Activated CD4-positive, alpha-beta T cell treated with anti-CD3 and anti-CD28 coated beads for 4 hours (primary cell): ENCODE measurements at places on chromosomes 1 and 21.
A peak's percentile ranks its signal among the peaks of the same experiment; 100 is the strongest.

- no peak for DNase-seq
Measured at GRCh38 chr1:103761896-103762295, 12.2 kb downstream of the AMY1C start.

- DNase-seq = no peak
Measured at GRCh38 chr1:215118081-215118480, 35.5 kb downstream of the KCNK2 start.

DNA sequence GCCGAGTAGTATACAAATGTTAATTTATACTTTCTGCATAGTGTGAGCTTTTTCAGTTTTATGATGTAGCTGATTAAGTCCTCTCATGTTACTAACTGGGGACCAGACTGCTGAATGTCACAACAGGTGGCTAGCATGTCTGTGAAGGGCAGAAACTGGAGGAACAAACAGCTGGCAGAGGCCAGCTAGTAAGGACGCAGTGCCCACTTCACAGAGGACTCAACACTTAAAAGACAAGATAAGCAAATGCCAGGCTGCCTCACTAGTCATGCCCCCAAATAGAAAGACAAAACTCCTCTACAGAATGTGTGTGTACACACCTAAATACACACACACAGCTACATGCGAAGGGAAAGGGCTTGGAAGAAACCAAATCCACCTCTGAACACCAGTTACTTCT, 73.8 kb upstream of the ZNF678 start:
- DNase-seq = no peak

- DNase-seq = no peak
Measured at GRCh38 chr1:159469921-159470533, 30.5 kb downstream of the OR10J1 start.

- peak; percentile 4 for DNase-seq
Measured at GRCh38 chr1:227318016-227318852, at the start of gene CDC42BPA. Gene CDC42BPA, minus strand, starts transcription at chr1:227318492. Its CDS starts 1,310 bp downstream, at chr1:227317182.

DNA sequence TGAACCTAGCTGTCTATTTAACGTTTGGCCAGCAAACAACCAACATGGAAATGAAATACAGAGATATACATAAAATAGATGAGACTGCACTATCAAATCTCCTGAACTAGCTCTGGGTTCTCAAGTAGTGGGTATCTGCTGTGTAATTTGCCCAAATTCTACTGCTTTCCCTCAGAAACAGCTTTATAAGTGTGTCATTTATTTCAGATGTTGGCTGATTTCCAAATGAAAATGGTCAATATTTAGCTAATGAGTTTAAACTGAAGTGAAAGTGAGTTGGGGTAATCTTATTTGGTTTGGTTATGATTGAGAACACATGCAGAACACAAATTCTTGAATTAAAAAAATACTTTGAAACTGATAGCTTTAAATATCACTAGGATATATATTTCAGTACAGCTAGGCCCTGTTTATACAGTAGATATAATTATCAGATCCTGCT, 601.7 kb upstream of the CXADR start:
- no peak for DNase-seq

DNA sequence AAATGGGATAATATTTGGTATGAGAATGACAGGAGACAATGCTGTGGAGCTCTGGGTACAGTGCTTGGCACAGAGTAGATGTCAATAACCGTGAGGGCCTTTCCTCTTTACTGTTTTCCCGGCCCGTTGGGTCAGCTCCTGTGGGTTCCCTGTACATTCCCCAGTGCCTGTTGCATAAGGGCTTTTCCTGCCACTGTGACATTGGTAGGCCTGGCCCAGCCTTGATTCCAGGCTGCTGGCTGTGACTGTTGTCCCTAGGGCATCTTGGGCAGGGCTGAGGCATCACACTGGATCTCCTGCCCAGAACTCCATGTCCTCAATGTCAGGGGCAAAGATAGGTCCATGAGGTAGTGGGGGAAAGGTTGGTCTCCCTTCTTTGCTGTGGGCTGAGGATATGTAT, 25.8 kb upstream of the MYCL start:
- no peak for DNase-seq

DNA sequence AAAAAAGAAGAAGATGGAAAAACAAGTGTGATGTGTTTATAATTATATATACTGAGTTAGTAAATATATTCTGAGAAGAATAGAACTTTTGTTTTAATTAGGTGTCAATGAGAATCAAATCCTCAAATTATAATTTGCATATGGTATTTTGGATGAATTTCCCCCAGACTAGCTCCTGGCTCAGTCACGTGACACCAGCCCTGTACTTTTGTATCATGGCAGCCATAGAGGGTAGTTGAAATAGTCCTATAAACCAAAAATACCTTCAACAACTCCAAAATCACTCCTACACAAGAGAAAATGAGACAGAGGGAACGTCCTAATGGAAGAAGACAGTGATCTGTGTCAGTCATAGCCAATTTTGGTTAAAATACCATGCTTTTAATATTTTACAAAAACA, 9.0 kb upstream of the S1PR1 start:
- no peak for DNase-seq

DNA sequence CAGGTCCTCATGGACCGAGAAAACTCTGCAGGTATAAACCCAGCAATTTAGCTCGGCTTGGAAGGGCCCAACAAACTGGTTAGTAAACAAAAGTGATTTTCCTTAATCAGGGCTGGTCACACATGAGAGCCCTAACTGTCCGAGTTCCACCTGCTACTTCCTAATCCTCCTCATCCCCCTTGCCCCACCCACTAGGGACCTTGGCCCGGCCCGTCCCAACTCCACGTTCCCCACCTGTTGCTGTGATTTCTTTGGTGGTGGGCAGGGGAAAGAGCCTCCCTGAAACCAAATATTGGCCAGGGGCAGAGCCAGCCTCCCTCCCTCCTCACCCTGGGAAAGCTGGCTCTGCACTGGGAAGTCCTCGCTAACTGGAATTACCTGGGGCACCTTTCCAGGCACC, 304.2 kb upstream of the PROX1 start:
- DNase-seq = no peak

DNA sequence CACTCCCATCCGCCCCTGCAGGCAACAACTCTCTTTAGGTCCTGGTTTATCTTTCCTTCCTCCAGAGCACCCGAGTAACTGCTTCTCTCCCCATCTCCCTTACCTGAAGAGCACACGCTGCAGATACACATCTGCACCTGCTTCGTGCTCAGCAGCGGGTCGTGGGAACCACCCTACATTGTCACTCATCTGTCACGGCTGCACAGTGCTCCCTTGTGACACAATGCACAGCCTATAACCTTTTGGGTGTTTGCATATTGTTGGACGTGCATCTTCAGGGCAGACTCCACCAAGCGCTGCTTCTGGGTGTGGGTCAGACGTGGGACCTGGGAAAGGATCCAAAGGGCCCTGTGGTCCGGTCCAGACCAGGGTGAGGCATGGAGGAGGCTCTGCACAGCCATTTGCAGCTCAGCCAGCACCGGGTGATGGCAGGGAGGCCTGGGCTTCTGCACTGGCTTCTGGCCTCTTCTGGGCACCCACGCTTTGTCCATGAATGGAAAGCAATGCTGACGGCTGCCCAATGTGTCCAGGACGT, 42.5 kb downstream of the WDR4 start:
- DNase-seq = no peak

GRCh38 chr1:24400065-24400464, 13.5 kb downstream of the STPG1 start:
- DNase-seq = no peak

- DNase-seq = no peak
Measured at GRCh38 chr1:91803123-91803522, 82.8 kb downstream of the TGFBR3 start.

- DNase-seq = no peak
Measured at GRCh38 chr21:43767984-43768867, 7.9 kb downstream of the CSTB start.

DNA sequence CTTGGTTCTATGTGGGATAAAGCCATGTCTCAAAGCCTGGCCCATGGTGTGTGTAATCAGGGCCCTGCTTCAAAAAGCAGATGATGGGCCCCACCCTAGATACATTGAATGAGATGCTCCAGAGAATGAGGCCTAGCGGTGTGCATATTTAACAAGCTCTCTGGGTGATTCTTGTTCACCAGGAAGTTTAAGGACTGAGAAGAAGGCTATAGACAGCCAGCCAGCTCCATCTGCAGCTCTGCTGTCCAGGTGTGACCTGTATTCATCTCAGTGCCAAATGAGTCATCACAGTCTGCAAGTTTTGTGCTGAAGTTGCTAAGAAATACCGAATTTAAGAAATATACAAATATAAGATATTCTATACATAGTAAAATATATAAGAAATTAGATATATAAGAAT, 182.0 kb upstream of the RUNX1 start:
- no peak for DNase-seq

GRCh38 chr1:68162761-68163160, 69.6 kb downstream of the WLS start:
- DNase-seq = no peak

GRCh38 chr21:35658242-35658641, 402.1 kb downstream of the SETD4 start:
- no peak for DNase-seq

- no peak for DNase-seq
Measured at GRCh38 chr1:206779638-206780037, 7.3 kb upstream of the IL10 start.

- no peak for DNase-seq
Measured at GRCh38 chr1:181588631-181589030, 105.3 kb downstream of the CACNA1E start.

DNA sequence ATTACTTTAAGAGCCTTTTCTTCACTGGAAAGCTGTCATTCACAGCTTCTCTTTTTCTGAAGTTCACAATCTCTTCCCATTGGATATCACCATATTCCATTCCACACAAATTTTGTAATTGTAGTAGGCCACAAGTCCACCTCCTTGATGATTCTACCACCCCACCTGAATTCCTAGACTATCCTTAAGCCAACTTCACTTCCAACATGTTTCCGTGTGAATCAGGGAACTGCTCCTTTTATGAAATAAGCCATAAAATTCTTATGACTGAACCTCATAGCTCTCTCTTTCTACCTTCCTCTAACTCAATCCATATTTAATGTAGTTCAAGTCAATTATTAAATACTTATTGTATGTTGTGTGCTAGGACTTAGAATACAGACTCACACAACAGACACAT, 16.6 kb upstream of the ZRANB2 start:
- DNase-seq = no peak

- DNase-seq = no peak
Measured at GRCh38 chr1:178066296-178066907, 27.5 kb upstream of the RASAL2 start.

DNA sequence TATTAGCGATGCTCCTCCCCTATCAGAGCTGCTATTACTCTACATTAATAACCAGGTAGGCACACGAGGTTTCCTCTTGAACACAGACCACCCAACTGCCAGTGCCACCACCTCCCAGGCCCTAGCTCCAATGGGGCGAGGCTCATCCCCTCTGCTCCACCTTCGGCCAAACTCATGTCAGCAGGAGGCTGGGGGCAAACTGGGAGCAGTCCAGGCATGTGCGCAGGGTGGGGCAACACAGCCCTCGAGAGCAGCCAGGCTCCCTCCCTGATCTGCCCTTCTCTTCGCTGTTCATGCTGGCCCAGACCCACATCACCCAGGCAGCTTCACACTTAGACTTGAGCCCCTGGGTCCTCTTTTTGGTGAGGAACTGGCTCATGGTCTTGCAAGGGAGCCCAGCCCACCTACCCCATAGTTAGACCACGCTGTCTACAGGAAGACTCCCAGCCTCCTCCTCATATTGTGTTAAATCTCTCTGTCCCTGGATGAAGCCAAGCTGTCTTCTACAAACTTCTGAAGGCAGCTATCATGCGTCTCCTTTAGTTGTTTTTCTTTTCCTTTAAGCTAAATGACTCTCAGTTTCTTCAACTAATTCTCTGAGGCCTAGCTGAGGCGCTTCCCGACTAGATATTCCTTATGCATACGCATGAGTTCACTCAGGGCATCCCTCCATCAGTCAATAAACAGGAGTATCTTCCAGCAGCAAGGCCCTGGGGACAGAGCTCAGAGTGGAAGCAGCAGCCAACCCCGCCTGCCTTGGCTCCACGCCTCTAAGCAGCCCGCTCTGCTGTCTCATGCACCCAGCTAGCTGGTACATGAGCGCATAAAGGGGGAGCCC, 12.0 kb downstream of the TMEM9 start:
- DNase-seq = no peak

- no peak for DNase-seq
Measured at GRCh38 chr1:198096390-198096789, 60.4 kb upstream of the NEK7 start.

DNA sequence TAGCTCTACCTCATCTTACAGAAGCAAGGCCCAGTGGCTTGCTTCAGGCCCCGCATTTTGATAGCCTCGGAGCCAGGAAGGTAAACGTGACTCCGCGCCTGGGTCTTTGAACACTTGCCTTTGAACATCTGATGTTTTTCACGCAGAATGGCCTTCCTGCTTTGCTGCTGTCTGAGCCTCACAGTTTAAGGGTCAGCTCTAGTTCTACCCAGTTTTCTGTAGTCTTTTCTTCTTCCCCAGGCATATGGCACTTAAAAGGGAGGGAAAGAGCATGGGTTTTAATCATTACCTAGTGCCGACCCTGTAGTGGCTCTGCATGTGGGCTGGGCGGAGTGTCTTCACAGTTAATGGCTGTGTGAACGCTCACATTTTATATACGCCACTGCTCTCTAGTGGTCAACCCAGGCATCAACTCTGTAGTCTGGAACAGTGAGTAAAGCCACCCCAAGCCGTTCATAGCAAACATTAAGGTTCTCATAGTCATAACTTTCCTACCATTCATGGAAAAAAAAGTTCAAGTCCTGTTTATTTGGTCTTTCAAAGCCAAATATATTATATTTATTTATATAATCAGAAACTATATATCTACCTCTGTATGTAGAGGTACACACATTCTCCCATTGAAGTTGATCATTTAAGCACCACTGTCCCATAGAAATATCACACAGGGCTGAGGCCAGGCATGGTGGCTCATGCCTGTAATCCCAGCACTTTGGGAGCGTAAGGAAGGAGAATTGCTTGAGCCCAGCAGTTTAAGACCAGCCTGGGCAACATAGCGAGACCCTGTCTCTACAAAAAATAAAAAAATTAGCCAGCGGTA, 78.1 kb downstream of the IER5 start:
- peak; percentile 72 for DNase-seq

- DNase-seq = no peak
Measured at GRCh38 chr21:44954281-44954771, 14.5 kb downstream of the SLX9 start.

DNA sequence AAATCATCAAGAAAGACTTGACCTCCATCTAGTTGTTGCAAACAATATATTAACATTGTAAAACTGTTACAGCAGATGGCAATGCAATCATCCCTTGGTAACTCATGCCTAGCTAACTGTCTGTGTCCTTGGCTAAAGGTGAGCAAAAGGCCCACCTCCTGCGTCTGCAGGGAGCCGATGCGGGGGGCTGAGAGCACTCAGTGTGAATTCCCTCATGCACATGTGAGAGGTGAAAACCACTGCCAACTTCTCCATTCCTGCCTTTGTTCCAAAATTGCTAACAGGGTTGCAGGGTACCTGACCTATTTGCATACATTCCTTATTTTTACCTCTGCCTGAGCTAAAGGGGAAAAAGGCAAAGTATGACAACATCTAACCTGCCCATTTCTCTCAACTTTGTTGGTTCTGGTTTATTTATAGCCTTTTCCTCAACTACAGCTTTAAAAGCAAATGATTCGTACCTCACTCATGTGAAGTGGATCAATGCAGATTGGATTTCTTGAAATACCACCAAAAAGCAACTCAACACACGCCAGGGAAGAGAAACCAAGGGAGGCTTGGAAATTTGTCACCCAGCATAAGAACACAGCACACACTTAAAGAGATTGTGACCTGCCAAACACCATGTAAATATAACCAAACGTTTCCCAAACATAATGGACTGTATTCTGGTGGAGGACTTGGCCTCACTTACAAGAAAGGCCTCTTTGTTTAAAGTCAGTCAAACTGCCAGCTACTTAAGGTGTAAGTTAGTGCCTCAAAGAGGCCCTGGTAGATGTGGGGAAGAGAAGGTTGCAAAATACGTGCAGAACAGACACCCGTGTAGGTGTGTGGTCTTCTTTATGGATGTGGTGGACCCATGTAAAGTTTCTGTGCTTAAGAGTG, 651.0 kb downstream of the SMYD3 start:
- no peak for DNase-seq
